ENCODE measurements at places on chromosomes 2 and 18.

DNA sequence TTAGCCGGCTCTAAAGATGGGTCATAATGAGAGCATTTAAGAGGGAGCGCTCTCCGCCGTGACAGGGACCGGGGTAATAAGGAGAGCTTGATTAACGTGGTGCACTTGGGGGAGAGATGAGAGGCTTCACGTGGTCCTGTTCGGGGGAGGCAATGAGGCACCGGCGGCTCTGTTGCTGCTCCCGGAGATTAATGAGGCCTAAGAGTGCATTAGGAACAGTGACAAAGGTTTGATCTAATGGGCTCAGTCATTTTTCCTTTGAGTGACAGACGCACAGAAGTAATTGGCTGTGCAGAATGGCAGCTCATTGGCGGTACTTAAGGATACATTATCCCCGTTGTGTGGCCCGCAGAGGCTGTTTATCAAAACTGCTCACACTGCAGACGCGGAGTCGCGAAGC, 250.7 kb downstream of the GBX2 start:
- DNase-seq = peak; percentile 79

DNA sequence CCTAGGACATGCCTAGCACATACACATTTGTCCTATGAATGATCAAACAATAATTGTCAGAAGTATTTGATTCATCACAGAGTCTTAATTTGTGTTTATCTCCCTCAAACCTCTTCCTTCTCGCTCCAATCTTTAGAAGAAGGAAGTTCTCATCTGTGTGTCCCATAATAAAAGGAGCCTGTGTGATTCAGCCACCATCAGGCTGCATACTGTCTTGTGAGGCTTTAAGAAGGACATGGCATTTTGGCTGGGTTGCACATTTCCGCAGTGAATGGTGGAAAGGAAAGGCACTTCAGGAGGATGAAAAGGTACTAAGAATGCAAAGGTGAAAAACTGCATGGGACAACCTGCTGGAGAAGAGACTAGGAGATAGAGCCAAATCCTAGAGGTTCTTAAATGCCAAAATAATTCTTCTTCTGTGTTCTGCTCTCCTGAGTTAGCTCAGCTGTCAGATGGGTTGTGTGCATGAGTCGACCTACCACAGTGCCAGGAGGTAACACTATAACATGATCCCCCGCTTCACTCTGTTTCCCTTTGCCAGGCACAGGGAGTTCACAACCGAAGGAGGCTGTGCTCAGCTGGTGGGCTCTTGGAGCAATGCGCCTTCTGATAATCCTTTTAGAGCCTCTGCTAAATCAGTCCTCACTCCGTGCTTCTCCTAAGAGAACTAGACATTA, 120.1 kb downstream of the IRS1 start:
- DNase-seq = no peak

DNA sequence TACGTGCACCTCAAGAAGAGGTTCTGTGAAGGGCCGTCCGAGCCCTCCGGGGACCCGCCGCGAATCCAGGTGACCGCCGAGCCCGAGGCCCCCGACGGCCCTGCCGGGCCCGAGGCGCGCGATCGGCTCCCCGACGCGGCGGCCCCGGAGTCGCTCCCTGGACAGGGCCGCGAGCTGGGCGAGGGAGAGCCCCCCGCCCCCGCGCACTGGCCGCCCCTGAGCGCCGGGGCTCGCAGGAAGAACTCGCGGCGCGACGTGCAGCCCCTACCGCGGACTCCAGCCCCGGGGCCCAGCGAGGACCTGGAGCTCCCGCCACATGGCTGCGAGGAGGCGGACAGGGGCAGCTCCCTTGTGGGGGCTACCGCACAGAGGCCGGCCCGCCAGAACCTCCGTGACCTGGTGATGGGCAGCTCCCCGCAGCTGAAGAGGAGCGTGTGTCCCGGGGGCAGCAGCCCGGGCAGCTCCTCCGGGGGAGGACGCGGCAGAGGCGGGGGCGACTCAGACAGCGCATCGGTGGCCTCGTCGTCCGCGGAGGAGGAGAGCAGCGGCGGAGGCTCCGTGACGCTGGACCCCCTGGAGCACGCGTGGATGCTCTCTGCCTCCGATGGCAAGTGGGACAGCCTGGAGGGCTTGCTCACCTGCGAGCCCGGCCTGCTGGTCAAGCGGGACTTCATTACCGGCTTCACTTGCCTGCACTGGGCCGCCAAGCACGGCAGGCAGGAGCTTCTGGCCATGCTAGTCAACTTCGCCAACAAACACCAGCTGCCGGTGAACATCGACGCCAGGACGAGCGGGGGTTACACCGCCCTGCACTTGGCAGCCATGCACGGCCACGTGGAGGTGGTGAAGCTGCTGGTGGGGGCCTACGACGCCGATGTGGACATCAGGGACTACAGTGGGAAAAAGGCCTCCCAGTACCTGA, 812 bp downstream of the SOWAHC start:
- no peak for DNase-seq

DNA sequence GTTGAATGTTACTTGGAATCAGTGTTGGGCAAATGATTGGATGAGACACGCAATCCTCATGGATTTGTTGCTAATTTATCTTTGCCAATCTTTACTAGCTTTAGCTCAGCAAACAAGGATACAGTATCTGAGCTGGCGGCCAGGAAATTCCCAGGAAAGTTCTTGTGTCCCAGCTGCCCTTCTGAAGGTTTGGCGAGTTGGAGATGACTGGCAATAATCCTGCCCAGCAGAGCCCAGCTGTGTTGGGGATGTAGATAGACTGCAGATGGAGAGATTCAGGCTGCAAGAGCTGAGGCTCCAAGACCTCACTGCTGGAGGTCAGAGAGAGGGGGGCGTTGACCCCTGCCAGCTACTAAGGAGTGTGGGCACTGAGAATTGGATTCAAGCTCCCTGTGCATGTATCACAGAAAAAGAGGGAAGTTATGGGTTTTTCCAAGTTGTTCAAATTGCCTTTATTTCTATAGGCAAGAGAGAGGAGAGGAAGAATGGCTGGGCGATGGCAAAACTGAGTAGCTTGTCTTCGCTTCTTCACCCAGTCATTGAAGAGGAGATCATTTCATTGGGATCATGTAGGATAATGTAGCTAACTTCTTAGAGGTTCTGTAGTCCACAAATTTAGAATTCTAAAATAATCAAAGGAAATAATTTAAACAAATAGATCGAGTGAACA, 506.8 kb upstream of the LRATD1 start:
- DNase-seq = no peak

GRCh38 chr2:47631792-47632398, 151.1 kb upstream of the MSH6 start:
- DNase-seq = no peak

GRCh38 chr2:145652571-145653545, 1132.9 kb upstream of the ZEB2 start:
- no peak for DNase-seq

GRCh38 chr18:61475931-61476330, 142.7 kb downstream of the CDH20 start:
- DNase-seq = no peak

- DNase-seq = no peak
Measured at GRCh38 chr2:238703436-238703835, 144.4 kb upstream of the TWIST2 start.

DNA sequence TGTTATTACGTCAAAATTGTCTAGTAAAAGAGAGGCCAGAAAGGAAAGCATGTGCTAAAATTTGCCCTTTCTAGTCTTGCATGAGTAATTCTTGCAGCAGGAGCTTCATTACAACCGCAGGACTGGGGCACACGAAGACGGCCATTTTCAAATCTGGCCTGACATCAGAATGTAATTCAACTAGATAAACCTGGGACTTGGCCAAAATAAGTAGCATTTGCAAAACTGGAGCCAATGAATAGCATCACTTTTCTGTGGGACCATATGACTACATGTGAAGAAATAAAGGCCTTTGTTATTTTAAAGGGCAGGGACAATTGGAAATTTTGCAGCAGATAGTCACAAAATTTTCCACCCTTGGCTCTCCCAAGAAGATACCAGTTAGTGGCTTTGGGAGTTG, 3.0 kb upstream of the FZD7 start:
- DNase-seq = no peak

DNA sequence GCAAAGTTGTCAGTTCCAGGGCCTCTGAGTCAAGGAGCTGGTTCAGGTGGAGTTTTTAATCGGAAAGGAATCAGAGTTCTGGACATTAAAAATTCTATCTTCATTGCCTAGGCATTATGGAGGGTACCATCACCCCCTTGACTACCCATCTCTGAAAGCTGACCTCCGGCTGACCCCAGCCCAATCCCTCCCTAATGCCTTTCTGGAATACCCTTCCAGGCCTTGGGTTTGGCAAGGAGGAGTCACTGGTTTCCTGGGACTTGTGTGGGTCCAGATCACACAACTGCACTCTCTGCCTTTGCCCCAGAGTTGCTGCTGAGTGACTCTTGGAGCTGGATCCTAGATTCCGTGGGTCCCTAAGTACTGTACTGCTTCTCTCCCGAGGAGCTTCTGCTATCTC, 1.0 kb upstream of the OSR1 start:
- DNase-seq = no peak

- no peak for DNase-seq
Measured at GRCh38 chr2:232482301-232483238, 5.1 kb downstream of the ECEL1 start.

- DNase-seq = peak; percentile 15
Measured at GRCh38 chr18:57353940-57354461, 1.6 kb downstream of the ST8SIA3 start.

DNA sequence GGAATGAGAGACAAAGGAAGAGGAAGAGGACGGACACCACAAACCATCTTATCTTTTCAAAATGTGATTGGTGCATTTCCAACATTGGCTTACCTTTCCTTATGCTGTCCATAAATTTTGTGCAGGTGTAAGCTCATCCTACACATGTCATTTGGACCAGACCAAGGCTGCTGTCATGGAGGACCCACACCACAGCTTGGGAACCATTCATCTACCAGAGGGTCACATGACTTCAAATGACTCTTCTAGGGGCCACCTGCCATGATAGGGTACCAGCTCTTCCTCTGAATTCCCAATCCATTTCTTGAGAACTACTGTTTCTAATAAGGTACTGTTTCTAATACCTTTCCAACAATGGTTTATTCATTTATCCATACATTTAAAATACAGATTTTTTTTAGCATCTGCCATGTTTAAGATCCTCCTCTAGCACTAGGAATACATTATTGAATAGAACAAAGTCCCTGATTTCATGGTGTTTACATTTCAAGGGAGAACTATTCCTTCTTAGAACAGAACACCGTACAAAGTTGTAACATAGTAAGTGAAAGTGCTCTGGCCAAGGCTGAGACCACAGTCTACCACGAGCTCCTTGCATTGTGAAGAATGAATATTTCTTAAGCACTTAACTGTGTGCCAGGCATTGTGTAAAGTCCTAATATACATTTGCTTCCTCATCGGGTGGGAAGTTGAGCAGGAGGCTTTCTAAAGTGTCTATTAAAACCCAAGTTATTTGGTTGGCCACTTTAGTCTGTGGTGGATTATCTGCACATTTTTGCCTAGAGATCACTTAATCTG, 246.1 kb upstream of the FN1 start:
- no peak for DNase-seq

- DNase-seq = no peak
Measured at GRCh38 chr2:54995553-54995952, 54.7 kb downstream of the RTN4 start.

GRCh38 chr2:63053889-63054602, 3.4 kb downstream of the OTX1 start:
- no peak for DNase-seq

DNA sequence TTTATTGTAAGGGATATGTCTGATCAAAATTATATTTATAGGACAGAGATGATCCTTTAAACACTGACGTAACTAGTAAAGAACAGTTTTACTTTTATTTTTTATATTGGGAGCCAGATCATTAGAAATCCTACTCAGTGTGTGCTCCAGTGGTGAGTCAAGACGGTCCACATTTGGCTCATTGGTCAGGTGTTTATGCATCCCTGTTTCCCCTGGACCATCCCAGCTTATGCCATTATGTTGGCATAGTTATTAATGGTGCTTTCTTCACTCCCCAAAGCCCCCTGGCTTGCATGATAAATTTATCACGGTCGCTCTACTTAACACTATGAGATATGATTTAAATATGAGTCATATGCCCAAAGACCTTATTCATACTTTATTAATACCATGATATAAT, 293.4 kb downstream of the XIRP2 start:
- no peak for DNase-seq

DNA sequence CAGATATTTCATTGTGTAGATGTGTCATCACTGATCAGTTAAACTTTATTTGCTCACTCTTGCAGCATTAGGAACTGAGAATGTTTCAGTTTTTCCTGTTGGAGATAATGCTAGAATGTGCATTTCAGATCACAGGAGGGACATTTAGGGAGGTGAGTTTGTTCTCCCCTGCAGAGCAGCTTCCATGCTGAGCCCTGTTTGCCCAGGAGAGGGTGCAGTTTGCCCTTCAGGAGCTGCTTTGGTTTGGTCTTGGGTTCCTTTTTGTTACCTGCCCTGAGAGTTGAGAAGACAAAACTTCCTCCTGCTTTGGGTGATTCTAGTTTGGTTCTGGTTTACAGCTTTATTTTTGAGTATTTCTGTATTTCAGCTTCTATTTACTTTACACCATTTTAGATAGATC, 49.9 kb downstream of the DGKD start:
- DNase-seq = no peak

GRCh38 chr2:208556983-208557484, 150.4 kb downstream of the PTH2R start:
- DNase-seq = no peak

DNA sequence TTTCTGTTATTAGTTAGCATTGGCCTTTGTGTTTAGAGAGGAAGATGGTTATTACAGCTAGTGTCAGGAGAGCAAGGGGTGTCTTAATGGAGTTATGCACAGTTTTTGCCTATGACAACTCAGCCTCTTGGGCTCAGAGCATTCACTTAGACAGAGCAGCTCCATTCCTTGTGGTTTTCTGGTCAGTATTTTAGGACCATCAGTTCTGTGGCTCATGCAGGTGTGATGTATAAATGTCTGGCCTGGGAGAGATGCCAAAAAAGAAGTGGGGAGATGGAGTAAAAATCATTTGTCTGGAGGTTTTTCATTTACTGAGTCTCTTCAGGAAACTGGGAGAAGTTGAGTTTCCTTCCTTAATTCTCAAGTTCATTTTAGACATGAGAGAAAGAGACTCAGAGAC, 79.7 kb downstream of the PRKCE start:
- no peak for DNase-seq

- DNase-seq = no peak
Measured at GRCh38 chr2:191682126-191682525, 4.2 kb downstream of the NABP1 start.

DNA sequence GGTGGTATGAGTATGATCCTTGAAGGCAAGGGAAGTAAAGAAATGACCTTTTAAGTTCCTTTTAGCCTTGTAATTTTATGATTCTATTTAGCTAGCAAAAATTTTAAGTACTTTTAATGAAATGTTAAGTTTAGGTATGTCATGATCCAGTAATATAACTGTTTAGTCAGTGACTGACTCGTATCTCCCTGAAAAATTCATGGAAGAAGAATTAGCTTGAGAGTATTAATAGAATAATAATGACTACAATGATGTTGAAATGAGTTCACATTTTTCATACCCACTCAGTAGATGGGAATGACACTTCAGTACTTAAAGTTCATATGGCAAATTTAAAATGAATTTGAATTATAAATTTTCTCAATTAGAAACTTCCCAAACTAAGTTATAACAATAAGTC, 14.6 kb downstream of the RAB3GAP1 start:
- no peak for DNase-seq

GRCh38 chr2:58120626-58121229, 74.1 kb downstream of the VRK2 start:
- no peak for DNase-seq
